Right lung (tissue), 10 donors: ENCODE measurements at places on chromosomes 16 and 17. TPM values are rescaled to one million over a fixed set of nuclear protein-coding genes. Genes with fewer than 3 reads are reported as not detected.

The EFNB3 gene
- polyA plus RNA-seq: 31.5 TPM

The HSF4 gene
- 5.9 TPM for polyA plus RNA-seq

The CACNG3 gene
- not detected for polyA plus RNA-seq

The PRSS22 gene
- polyA plus RNA-seq: 12.2 TPM

The ZNF23 gene
- polyA plus RNA-seq: 18.5 TPM

The TBC1D3H gene
- polyA plus RNA-seq: not detected

The FAM234A gene
- 60.1 TPM for polyA plus RNA-seq

The CSH2 gene
- polyA plus RNA-seq: 0.88 TPM

The CTRL gene
- 3.2 TPM for polyA plus RNA-seq

The CETP gene
- 12.6 TPM for polyA plus RNA-seq

The CPNE7 gene
- polyA plus RNA-seq: 0.76 TPM

The TXNL4B gene
- polyA plus RNA-seq: 18.9 TPM

The CENPV gene
- polyA plus RNA-seq: 80.7 TPM

The CHMP1A gene
- 97.3 TPM for polyA plus RNA-seq

The SLC6A2 gene
- not detected for polyA plus RNA-seq

The DPEP2 gene
- 2.2 TPM for polyA plus RNA-seq

The WFDC1 gene
- 5.1 TPM for polyA plus RNA-seq

The GAS2L2 gene
- polyA plus RNA-seq: 2.2 TPM

The ZPBP2 gene
- not detected for polyA plus RNA-seq

The CACNG1 gene
- not detected for polyA plus RNA-seq

The XYLT1 gene
- polyA plus RNA-seq: 6.2 TPM

The SULT1A4 gene
- 25.7 TPM for polyA plus RNA-seq

The NDUFAB1 gene
- polyA plus RNA-seq: 66.8 TPM

The KRTAP9-4 gene
- polyA plus RNA-seq: not detected

The QRICH2 gene
- polyA plus RNA-seq: 10.2 TPM

The ASGR1 gene
- polyA plus RNA-seq: 10.4 TPM

The STXBP4 gene
- polyA plus RNA-seq: 12.9 TPM

The HEATR9 gene
- polyA plus RNA-seq: 0.28 TPM

The PSMB10 gene
- polyA plus RNA-seq: 27.0 TPM

The ATP2A1 gene
- polyA plus RNA-seq: 25.4 TPM

The WNT3 gene
- 2.3 TPM for polyA plus RNA-seq

The WNT9B gene
- polyA plus RNA-seq: 0.34 TPM

The OR3A3 gene
- polyA plus RNA-seq: 0.15 TPM

The CCDC200 gene
- 13.0 TPM for polyA plus RNA-seq

The SDK2 gene
- 12.0 TPM for polyA plus RNA-seq

The RNF222 gene
- 0.05 TPM for polyA plus RNA-seq

The SYNGR2 gene
- polyA plus RNA-seq: 49.7 TPM

The GPR179 gene
- 0.20 TPM for polyA plus RNA-seq

The KCNJ18 gene
- polyA plus RNA-seq: not detected

The ABCA9 gene
- 9.9 TPM for polyA plus RNA-seq

The TMEM94 gene
- polyA plus RNA-seq: 67.3 TPM

The RGS11 gene
- 5.0 TPM for polyA plus RNA-seq

The PRAC2 gene
- polyA plus RNA-seq: not detected

The KRT17 gene
- 5.5 TPM for polyA plus RNA-seq

The CLEC3A gene
- polyA plus RNA-seq: 0.09 TPM

The CCL17 gene
- not detected for polyA plus RNA-seq

The TBC1D3L gene
- 25.2 TPM for polyA plus RNA-seq

The FOXL1 gene
- 5.2 TPM for polyA plus RNA-seq

The MT3 gene
- not detected for polyA plus RNA-seq

The SLFN14 gene
- 0.72 TPM for polyA plus RNA-seq

The SEPTIN12 gene
- not detected for polyA plus RNA-seq

The IQCK gene
- 23.3 TPM for polyA plus RNA-seq
